ENCODE measurements at places on chromosomes 16 and 17.
A peak's percentile ranks its signal among the peaks of the same experiment; 100 is the strongest.

DNA sequence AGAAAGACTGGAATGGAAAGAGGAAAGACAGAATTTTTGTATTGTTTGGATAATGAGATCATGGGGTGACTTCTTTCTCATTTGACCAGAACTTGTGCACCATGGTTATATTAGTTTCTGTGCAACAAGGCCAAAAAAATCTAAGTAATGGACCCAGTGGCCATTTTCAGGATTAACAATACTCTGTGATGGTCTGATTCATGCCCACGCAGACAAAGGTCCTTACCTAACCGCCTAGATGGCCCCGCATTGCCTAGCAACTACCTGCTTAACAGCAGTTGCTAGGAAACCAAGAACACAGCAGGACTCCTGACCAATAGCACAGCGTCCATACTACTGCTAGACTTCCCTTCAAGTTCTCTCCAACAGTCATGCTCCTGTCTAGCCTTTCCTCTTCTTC, 22.4 kb downstream of the MIS12 start:
- DNase-seq: no peak

GRCh38 chr16:79050063-79050462, 550.5 kb downstream of the MAF start:
- DNase-seq: no peak

GRCh38 chr16:56510544-56510943, 9.3 kb downstream of the BBS2 start:
- no peak for DNase-seq

DNA sequence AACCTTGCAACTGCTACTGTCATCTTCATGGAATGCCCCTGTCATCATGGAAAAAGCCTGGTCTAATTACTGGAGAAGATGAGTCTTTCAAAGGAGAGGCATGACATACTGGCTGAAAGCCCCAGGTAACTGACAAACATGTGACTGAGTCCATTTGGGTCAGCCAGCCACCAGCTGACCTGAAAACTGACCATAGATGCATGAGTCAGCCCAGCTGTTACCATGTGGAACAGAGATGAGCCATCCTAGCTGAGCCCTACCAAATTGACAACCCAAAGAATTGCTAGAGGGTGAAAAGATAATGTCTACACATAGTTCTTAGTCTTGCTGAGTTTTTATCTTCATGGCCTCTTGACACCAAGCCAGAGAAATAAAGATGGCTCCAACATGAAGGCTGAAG, 311.8 kb downstream of the UTP18 start:
- DNase-seq: no peak

DNA sequence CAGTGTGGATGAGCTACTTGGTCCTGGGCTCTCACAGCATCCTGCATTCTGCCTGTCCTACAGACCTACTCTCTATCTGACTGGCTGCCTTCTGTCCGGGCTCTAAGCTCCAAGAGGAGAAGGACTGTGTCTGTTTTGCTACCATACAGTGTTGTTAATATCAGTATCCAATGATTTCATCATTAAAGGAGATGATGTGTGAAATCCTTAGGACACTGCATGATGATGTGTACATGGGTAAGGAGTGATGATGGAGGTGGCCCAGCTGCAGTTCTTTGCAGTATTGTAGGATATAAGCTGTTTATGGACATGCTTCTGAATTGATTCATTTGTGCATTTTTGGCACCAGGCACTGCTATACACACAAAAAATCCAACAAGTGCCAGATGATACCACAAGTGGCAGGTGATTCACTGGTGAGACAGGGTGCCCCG, 536.9 kb upstream of the CDH11 start:
- no peak for DNase-seq

- no peak for DNase-seq
Observed at GRCh38 chr17:76844485-76844829, 23.7 kb upstream of the MGAT5B start.

GRCh38 chr16:75074920-75075687, 41.5 kb downstream of the LDHD start:
- peak; percentile 83 for DNase-seq

DNA sequence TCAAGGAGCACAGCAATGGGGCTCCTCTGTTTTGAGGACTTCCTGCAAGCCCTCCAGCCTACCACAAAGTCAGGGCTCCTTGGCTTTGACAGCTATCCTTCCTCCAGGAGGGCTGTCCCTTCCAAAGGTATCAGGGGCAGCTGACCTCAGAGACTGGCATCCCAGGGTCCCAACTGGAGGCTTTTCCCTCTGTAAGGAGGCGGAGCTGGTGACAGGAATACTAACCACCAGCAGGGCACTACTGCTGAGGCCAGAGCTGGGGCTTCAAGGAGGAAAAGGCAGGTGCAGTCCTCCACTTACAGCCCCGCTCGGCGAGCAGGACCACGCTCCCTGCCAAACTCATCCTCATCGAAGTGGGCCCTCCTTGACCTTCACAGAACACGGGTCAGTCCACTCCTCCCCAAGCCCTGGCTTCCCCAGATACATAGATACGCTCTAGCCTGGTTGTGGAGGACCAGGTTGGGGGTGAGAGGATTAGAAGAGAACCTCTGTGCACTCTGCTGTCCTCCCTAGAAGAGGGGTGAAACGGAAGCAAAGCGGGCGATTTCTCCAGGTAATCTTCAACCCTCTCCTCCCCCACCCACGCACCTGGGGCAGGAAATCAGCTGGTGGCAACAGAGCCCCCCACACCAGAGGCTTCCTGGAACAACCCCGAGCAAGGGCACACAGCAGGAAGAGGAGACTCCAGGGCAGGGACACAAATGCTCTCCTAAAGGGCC, 20.5 kb downstream of the ST3GAL2 start:
- DNase-seq: no peak

GRCh38 chr16:27745348-27745747, 195.4 kb downstream of the KATNIP start:
- no peak for DNase-seq

DNA sequence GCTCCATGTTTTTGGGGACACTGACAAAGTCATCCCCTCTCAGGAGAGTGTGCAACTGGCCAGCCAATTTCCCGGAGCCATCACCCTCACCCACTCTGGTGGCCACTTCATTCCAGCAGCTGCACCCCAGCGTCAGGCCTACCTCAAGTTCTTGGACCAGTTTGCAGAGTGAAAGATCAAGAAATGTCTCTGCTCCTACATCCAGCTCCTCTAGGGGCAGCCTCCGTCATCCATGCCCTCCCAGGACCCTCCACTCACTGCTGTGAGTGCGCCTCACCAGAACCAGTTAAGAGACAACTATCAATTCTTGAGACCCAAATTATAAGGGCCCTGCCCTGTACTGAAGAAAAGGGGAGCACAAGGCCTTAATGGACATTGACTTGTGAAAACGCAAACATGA, 1.1 kb downstream of the OVCA2 start:
- no peak for DNase-seq

DNA sequence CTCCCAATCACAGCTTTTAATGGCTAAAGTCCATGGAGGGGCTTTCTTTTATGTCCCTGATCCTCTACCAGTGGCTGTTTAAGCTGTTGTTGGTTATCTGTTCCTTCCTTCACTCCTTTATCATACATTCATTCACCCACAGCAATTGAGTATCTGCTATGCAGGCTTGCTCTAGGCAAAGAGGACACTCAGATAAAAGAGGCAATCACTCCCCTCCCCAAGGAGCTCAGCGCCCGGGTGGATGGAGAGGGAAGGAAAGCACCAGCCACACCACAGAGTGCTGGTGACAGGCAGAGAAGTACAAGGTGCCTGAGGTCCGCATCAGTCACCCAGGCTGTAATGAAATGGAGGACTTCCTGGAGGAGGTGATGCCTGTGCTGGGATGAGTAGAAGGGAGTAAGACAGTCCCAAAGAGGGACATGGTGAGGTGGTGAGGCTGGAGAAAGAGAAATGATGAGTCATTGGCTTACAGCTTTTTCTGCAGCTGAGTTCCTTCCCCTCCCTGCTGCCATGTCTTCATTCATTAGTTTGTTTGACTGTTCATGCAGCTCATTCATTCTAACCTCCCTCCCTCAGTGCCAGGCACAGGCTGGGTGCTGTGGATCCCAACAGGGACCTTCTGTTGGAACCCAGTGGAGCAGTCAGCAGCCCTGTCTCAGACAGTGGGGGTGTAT, 12.8 kb upstream of the NGFR start:
- no peak for DNase-seq

DNA sequence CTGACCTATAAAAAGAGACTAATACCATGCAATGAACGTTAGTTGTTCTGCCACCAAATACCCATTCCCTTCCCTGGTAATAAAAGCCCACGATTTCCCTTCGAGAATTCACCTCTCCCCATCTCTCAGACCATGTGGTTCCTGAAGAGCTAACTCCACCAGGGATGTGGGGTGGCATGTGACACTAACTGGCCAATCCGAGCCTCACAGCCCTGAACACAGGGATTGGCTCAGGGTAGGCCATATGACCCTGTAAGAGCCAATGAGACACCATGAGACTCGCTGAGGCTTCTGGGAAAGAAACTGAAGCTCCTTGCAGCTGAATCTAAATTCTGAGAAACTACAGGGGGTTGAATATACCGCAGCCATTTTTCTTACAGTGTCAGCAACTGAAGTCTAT, 21.1 kb downstream of the HELZ start:
- peak; percentile 31 for DNase-seq

GRCh38 chr17:81599719-81600486, 37.0 kb downstream of the NPLOC4 start:
- no peak for DNase-seq

GRCh38 chr17:55668312-55668920, 54.2 kb downstream of the TMEM100 start:
- DNase-seq: no peak

- DNase-seq: no peak
Observed at GRCh38 chr17:48579760-48580554, 1.8 kb upstream of the HOXB4 start.

DNA sequence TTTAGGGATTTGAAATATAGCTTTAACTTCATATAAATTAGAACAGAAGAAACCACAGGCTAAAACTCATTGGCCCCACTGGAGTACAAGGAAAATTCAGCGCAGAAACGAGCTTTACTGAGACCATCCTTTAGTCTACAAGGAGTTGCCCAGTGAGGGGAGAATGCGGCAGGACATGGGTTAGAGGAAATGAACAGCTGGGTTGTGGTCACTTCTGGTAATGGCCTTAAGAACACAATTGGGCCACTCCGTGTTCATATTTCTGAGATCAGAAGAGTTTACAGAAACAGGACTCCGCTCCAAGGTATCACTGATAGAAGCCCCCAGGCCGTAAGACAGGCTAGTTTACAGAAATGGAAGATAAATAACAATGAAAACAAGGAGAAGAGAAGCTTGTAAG, 188.3 kb downstream of the ZFHX3 start:
- DNase-seq: no peak

DNA sequence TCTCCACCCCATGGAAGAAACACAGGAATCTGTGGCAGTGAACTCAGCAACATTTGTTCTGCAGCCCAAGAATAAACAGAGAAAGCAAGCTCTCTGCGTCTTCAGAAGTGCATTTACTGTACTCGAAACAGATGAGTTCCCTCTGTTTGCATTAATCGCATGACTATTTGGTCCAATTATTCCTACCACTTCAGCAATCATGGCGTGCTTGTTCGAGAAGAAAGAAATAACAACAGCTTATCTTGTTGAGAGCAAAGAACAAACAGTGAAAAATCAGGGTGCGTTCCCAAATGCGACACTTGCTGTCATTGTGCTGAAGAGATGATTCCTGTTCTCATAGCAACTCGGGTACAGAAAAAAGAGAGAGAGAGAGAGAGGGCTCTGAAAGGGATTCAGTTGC, 445.3 kb upstream of the MAF start:
- no peak for DNase-seq

DNA sequence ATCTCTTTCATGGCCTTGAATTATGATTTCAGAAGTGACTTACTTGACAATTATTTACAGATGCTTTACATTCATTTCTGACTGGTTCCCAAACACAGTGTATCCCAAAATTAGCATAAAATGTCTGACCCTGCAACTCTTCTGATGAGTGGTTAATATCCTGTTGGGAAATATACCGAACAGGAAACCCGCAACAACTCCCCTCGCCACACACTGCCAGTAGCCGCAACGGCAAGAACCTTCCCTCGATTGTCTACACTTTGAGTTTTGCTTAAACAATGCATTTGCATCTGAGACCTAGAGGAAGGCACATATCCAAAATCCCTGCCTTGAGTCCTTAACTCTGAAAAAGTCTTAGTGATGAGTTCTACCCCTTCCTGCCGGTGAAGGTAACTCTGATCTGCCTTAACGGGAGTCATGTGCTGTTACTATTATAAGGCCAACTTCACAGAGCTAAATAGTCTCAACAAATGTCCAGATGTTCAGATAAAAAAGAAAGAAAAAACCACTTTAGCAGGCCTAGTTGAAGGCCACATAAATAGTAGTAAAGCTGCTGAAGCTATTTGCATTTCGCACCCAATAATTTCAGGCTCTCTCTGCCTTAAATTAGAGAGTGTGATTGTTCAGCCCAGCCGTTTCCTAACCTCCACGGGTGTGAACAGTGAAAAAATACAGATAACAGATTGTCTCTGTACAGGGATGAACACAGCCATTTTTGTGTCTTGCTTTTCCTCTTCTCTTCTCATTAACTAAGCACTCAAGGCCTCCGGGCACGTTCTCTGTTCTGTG, 321.1 kb downstream of the HS3ST3B1 start:
- DNase-seq: no peak

- DNase-seq: no peak
Observed at GRCh38 chr16:35909351-35909954, 2450.0 kb downstream of the TP53TG3F start.

- peak; percentile 58 for DNase-seq
Observed at GRCh38 chr16:3503523-3503922, 2.7 kb downstream of the CLUAP1 start.

GRCh38 chr16:1950559-1950958, 3.9 kb downstream of the RPL3L start:
- no peak for DNase-seq

DNA sequence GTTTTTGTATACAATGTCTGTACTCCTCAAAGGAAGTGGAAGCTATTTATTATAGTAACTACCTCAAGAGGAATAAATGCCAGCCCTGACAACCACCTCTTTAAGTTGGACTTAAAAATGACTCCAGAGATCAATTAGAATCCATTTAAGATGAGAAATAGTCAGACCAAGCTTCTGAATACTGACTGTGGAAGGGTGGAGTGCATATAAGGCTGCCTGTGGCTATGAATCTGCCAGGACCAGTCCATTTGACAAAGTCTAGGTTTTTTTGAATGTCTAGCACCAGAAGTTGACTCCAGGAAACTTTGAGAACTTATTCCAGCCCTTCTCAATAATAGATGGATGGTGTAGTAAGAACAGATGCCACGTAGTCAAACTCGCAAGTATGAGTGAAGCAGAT, 15.0 kb downstream of the OGFOD1 start:
- DNase-seq: no peak

- DNase-seq: no peak
Observed at GRCh38 chr17:42759982-42760651, 910 bp upstream of the RAMP2 start.
